Small intestine (tissue), 16 donors: ENCODE measurements at places on chromosomes 1 and 21.

GRCh38 chr1:197235355-197235754, 32.7 kb upstream of the CRB1 start:
- no peak for DNase-seq

GRCh38 chr1:48870596-48870995, 93.9 kb upstream of the BEND5 start:
- no peak for DNase-seq

GRCh38 chr1:30670240-30671060, 52.9 kb downstream of the MATN1 start:
- DNase-seq = no peak

- DNase-seq = no peak
These were observed 12.6 kb downstream of the ZYG11B start for GRCh38 chr1:52738893-52739292.

DNA sequence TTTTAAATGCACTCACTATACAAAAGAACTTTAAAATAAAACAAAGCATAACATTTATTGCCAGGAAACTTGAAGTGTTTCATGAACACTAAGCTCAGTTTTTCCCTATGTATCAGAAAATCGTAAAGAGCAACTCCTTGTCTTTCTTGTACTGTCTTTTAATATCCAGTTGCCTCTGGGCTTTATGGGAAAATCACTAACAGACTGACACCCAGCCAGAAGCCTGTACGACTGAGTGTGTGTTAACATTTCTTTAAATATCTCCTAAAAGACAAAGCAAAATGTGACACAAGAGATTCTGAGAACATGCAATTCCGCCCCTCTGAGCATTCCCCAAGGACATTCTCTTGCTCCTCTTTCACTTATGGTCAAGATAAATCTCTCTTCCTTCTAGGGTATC, 347.5 kb upstream of the DPYD start:
- DNase-seq = no peak

DNA sequence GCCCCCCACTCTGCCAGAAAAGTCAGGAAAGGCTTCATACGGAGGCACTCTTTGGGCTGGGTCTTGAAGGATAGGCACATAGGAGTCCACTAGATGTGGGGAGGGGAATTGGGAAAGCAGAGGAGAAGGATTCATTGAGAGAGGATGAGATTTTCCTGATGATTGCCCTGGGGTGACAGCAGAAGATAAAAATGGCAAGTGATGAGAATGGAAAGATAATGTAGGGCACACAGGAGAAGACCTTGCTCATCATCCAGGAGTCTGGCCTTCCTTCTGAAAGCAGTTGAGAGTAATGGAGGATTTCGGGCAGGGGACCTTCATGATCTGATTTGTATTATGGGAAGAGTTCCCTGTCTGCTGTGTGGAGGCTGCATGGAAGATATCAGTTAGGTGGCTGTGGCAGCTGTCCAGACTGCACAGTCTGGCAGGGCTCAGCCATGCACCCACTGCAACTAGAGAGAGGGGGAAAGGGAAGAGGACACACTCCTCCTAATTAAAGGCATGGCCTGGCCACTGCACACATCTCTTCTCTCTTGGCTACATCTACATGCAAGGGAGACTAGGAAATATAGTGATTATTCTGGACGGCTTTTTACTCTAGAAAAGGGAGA, 9.6 kb upstream of the FABP3 start:
- DNase-seq = no peak

GRCh38 chr1:16257968-16258367, 21.0 kb upstream of the CPLANE2 start:
- no peak for DNase-seq

DNA sequence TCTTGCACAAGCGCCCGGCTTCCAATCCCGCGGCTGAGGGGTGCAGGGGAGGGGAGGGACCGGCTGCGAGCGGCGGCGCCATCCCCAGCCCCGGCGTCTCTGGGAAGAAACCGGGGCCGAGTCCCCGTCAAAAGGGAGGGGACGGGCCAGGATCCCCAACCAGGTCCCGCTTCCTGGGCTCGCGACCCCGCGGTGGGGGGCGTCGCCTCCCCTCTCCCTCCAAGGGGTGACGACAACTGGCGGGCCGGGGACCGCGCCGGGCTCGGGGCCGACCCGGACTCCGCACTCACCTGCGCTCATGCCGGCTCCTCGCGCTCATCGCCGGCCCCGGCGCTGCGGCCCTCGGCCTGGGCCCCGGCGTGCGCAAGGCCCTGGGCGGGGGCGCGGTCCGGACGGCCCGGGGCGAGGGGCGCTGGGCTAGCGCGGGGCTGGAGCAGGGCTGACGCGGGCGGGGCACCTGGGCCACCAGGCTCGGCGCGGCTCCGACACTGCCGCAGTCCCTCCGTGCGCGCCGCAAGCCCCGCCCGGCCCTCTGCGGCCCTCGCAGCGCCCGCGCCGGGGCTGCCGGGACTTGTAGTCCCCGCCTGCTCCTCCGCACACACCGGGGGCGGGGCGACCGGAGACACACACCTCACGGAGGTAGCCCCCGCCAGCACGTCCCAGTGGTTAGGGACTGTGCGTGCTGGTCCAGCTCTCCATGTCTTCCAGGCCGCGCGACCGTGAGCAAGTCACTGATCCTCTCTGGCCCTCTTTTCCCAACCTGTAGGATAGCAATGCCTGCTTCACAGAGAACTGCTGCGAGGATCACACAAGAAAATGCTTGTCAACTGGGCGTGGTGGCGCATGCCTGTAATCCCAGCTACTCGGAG, at the start of gene ATP13A2:
Gene ATP13A2 (minus strand): TSS at position 490 of the 869 bp plus-strand sequence. CDS start 190 bp downstream, at position 300.
- DNase-seq = peak; percentile 95

DNA sequence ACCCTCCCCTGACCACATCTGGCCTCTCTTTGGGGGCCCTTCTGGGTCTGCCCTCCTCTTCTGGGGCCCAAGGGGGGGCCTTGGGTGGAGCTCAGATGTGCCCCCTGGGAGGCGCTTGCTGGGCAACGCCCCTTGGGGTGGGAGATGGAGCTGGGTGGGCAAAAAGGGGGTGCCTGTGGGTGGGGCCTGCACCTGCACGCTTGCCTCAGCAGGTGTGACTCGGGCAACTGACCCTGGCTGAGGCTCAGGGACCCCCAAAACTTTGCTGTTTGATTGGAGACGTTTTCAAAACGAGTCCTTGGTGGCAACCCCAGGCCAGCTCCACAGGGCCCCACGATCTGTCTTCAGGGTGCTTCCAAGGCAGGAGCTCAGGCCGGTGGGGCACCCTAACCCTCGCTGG, 105.3 kb downstream of the SIK1 start:
- DNase-seq = no peak

- DNase-seq = no peak
These were observed 82.2 kb upstream of the DMRTA2 start for GRCh38 chr1:50505427-50505826.

- DNase-seq = no peak
These were observed 27.8 kb downstream of the SMIM12 start for GRCh38 chr1:34831721-34832246.

- peak; percentile 74 for DNase-seq
These were observed 430 bp downstream of the WASF2 start for GRCh38 chr1:27489501-27489972.

DNA sequence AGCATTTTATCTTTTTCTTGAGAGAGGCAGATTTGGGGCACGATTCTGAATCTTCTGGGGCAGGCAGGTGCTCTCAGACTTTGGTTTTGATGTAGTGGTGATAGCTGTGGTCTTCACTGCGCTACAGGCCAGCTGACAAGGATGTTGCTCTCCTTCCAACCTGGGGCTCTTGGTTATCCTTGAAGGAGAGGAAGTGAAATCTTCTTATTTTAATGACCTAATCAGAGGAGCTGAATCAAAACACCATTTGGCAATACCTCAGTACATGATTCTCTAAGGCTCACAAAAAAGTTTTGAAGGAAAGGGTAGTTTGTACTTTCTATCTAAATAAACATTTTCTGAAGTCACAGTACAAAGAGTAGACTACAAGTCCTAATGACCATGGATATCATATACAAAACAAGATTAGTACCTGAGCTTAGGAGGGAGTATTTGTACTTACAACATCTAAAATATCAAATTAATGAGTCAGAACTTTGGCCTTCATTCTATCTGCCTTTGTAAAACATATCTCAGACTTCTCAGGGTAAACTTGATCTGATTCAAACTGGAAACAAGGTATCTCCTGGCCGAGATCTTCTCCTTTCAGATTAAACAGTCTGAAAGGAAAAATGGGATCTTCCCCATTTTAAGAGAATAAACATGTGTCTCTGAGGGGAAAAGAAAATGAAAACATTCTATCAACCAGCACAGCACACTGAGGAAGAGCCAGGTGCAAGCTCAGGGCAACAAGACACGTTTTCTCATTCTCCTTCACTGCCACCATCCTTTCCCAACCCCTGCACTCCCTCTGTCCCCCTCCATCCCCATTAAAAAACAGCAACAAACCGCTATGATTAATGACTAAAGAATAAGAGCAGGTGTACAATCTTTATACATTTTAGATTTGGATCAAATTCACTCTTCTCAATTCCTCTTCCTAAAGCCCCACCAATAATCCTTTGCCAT, 69.2 kb downstream of the SH3GLB1 start:
- no peak for DNase-seq

GRCh38 chr1:5595531-5596170, 396.6 kb downstream of the NPHP4 start:
- DNase-seq = no peak

GRCh38 chr1:224014330-224014649, 99.6 kb upstream of the FBXO28 start:
- no peak for DNase-seq

GRCh38 chr21:16196001-16196400, 466.2 kb downstream of the USP25 start:
- peak; percentile 15 for DNase-seq
